ENCODE measurements at places on chromosomes 5 and 9.
A peak's percentile ranks its signal among the peaks of the same experiment; 100 is the strongest.

- DNase-seq, result no peak
Observed at GRCh38 chr9:68672215-68672614, 32.8 kb upstream of the PIP5K1B start.

- DNase-seq, result no peak
Observed at GRCh38 chr9:117787746-117788145, 83.5 kb downstream of the TLR4 start.

- no peak for DNase-seq
Observed at GRCh38 chr9:88604836-88605511, 70.0 kb downstream of the NXNL2 start.

- DNase-seq, result no peak
Observed at GRCh38 chr5:57549566-57549965, 67.0 kb upstream of the ACTBL2 start.

- no peak for DNase-seq
Observed at GRCh38 chr9:93390953-93391515, 60.5 kb upstream of the FAM120A start.

DNA sequence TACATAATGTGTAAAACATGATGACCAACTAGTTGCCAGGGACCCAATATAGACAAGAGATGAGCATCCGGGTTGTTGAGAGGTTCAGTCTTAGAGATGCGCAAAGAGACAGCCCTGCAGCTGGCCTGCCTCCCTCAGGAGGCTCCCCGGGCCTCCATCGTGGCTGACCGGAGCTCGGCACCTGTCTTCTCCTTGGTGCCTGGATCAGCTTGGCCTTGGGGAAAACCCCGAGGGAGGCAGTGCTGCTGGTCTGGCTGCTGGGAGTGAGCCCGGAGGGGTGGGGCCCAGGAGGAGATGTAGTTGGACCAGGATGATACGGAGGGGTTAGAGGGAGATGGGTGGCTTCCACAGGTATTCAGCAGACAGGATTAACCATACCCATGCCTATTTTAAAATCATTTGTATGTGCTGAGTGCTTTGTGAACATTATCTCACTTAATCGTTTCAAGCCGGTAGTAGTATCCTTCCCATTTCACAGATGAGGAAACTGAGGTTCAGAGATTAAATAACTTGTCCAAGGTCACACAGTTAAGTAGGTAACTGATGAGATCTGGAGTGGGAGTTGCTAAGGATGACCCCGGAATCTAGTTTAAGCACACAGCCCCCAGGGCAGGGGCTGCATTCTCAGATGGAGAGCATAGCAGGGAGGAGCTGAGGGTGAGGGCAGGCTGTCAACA is 173.8 kb downstream of the COL23A1 start:
- DNase-seq, result no peak

GRCh38 chr9:121798941-121799340 is 147.5 kb downstream of the DAB2IP start:
- no peak for DNase-seq

- peak; percentile 21 for DNase-seq
Observed at GRCh38 chr5:58849921-58850667, 267.2 kb downstream of the RAB3C start.

DNA sequence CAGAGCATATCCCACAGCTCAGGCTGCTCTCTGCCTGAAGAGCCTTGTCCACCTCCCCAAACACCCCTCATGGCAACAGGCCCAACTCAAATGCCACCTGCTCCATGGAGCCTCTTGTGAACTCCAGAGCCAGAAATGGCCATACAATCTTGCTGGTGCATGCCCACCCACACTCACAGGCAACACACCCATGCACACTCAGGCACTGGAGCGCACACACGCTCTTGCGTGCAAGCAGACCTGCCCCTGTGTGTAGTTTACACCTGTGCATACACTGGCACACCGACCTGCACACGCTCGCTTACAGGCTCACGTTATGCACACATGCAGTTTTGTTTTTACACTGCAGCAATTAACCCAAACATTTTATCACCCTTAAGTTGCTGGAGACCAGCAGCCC is 40.0 kb downstream of the HRH2 start:
- no peak for DNase-seq

DNA sequence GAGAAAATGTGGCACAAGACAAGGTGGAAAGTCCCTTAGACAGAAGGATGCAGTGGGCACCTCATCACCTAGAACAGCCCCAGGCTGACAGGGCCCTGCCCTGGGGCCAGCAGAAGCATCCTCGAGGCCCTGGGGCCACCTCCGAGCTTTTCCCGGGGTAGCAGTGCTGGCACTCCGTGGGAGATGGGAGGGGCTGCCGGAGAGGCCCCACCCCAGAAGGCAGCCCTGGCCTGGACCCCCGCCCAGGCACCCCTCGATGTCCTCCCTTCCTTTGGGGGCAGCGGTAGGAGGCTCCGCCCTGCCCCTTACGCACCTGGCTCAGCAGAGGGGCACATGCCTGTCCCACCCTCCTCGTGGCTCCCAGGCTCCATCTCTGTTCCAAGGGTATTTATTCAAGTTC is 17.7 kb upstream of the NSMF start:
- no peak for DNase-seq

- no peak for DNase-seq
Observed at GRCh38 chr5:32455311-32455710, 10.8 kb upstream of the ZFR start.
